Inflammatory macrophage treated with lipopolysaccharide for 4 hours (primary cell): ENCODE measurements at places on chromosomes 1 and 21.
A peak's percentile ranks its signal among the peaks of the same experiment; 100 is the strongest.

- peak; percentile 86 for DNase-seq
Measured at GRCh38 chr1:22025368-22026155, 24.1 kb downstream of the CELA3A start.

GRCh38 chr1:84701376-84701775 is 11.1 kb upstream of the SSX2IP start:
- DNase-seq: no peak

- no peak for DNase-seq
Measured at GRCh38 chr21:17646790-17647189, 34.1 kb upstream of the BTG3 start.

- no peak for DNase-seq
Measured at GRCh38 chr21:32356874-32357395, 35.9 kb downstream of the URB1 start.

- DNase-seq: peak; percentile 41
Measured at GRCh38 chr1:110196917-110197765, 13.0 kb upstream of the KCNC4 start.

- DNase-seq: no peak
Measured at GRCh38 chr1:92989936-92990583, 28.8 kb upstream of the DIPK1A start.

DNA sequence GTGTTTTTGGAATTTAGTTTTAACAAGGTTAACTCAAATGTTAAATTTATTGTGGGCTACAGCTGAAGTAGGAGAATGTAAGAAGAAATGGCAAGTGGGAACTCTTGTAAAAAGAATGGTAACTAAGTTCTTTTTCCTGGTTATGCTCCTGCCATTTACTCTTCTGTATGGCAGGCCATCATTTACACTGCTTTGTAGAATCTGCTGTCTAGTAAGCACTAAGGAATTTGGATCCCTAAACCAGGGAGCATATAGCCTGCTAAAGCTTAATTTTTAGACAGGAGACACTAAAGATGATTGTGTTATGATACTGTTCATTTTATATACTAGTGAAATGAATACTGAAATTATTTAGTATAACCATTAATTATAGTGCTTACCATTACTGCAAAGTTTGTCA is 85.3 kb downstream of the CAMTA1 start:
- DNase-seq: no peak

DNA sequence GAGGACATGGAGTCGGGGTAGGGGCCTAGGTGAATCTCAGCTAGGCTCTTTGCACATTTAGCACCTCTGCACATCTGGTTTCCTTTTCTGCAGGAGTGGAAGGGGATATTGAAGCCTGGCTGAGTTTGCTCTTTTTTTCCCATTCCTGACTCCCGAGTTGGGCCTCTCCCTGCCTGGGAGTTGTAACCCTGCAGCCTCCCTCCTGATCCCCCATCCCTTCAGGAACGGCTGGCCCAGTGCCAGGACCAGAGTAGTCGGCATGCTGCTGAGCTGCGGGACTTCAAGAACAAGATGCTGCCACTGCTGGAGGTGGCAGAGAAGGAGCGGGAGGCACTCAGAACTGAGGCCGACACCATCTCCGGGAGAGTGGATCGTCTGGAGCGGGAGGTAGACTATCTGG is 836 bp downstream of the OLFML3 start:
- no peak for DNase-seq

DNA sequence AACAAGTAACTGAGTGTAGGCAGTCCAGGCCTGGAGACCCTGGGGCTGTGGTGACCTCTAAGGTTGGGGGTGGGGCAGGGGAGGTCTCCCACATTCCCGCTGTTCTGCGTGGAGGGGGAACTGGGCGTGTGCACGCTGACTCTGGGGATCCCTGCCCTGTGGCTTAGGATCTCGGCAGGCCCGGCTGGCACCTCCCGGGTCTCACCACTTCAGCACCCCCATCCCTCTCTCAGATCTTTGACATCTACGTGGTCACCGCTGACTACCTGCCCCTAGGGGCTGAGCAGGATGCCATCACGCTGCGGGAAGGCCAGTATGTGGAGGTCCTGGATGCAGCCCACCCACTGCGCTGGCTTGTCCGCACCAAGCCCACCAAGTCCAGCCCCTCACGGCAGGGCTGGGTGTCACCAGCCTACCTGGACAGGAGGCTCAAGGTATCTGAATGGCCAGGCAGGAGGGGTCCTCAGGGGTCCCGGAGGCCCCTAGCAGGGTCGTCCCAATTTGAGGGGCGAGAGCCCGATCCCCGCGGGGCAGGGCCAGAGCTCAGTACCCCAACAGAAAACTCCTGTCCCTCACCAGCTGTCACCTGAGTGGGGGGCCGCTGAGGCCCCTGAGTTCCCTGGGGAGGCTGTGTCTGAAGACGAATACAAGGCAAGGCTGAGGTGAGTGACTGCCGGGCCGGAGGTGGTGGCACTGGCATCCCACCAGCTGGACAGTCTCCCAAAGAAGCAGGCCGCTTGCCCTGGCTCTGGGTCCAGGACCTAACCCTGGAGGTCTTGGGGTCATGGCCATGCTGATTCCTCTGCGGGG is 68.7 kb downstream of the TRIM11 start:
- DNase-seq: no peak

GRCh38 chr1:94792473-94793295 is 27.5 kb upstream of the SLC44A3 start:
- peak; percentile 96 for DNase-seq

GRCh38 chr1:32917521-32917920 is 16.3 kb upstream of the TMEM54 start:
- no peak for DNase-seq

- no peak for DNase-seq
Measured at GRCh38 chr1:195105773-195106172, 1502.5 kb downstream of the KCNT2 start.

DNA sequence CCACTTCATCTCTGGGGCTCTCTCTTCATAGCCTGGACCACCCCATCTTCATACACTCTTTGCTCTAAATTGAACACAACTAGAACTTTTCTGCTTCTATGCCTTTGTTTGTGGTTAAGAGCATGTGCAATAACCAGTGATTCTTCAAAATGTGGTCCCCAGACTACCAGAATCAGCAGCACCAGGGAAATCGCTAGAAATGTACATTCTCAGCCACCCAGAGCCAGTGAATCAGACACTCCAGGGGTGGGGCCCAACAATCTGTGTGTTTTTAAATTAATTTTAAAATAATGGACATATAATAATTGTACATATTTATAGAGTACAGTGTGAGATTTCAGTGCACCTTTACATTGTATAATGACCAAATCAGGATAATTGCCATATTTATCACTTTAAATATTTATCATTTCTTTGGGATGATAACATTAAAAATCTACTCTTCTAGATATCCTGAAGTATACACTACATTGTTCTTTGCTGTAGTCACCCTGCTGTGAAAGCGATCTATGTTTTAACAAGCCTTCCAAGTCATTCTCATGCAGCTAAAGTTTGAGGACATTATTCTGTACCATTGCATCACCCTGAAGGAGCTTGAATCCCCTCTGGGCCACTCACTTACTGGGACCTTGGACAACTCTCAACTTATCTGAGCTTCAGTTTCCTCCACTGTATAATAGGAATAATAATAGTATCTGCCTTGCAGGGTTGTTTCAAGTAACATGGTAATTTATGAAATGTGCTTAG is 10.8 kb downstream of the GRHL3 start:
- DNase-seq: no peak

DNA sequence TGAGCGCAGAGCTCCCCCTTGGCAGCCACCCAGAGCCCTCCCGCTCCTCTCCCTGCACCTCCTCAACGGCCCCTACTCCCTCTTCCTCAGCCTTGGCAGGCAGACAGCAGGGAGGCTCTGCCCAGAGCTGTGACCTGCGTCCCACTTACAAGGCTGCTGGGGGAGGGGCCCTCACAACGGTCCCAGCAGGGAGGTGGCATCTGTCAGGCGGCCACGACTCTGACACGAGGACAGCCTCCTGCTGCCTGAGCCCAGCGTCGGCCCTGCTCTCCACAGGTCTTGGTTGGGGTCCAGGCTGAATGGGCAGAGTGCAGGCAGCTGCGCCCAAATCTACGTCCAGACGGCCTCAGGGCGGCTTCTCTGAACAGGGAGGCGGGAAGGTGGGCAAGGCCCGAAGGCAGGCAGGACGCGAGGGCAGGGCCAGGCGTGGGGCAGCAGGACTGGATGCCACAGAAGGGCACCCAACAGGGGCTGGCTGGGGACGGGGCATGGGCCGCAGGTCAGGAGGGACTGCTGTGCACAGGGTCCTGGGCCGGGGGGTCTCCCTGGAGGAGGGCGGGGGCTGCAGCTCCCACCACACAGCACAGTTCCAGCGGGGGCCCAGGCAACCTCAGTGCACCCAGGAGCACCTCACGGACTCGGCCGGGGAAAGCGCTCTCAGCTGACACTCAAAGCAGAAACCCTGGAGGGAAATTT is 7.5 kb downstream of the SLC19A1 start:
- peak; percentile 13 for DNase-seq

- DNase-seq: no peak
Measured at GRCh38 chr1:23701310-23701709, 9.7 kb downstream of the RPL11 start.

- DNase-seq: peak; percentile 30
Measured at GRCh38 chr1:9589144-9589718, 520 bp downstream of the TMEM201 start.

DNA sequence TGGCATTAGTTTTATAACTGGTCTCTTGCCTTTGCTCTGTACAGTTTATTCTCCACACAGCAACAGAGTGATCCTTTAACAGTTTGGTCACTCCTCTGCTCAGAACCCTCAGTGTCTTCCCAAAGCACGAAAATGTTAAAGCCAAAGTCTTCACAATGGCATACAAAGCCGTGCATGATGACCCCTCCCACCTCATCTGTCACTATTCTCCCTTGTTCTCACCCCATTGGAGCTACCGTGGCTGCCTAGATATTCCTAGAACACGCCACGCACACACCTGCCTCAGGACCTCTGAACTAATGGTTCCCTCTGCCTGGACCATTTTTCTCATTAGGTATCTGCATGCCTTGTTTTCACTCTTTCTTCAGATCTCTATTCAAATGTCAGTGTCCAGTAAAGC is 8.6 kb upstream of the SEMA4A start:
- no peak for DNase-seq

GRCh38 chr1:56034222-56034621 is 545.1 kb downstream of the PLPP3 start:
- DNase-seq: no peak

- no peak for DNase-seq
Measured at GRCh38 chr1:119634016-119634415, 14.1 kb downstream of the ZNF697 start.

- DNase-seq: no peak
Measured at GRCh38 chr1:82091729-82092128, 291.0 kb downstream of the ADGRL2 start.

DNA sequence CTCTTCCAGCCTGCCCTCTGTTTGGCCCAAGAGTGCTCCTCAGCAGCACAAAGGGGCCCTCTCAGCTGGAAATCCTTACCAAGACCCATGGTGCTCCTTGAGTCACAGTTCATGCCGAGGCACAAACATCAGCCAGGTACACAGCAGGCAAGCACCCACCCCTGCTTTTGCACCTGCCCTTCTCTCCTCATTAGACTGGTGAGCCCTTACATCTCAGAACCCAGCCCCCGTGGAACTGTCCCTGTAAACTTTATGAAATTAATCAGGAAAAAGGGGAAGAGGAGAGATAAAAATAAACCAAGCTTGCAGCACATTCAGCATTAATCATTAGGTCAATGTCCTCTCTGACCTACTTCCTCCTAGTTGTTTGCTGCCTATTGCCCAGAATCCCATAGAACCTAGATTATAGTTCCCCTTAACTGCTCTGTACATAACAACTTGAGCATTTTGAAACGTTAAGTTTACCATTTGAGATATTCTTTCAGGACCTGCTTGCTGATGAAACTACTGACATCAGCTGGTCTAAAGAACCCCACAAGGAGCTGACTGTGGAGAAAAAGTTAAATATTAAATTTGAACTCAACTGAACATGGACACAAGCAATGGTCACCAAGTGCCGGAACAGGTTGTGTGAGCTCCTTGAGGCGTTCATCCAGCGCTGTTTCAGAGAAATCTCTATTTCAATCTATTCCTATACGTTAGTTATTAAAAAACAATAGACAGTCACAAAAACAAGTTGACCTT is 738.4 kb downstream of the MATN1 start:
- peak; percentile 85 for DNase-seq

GRCh38 chr1:1558591-1558990 is 16.1 kb downstream of the SSU72 start:
- DNase-seq: no peak

DNA sequence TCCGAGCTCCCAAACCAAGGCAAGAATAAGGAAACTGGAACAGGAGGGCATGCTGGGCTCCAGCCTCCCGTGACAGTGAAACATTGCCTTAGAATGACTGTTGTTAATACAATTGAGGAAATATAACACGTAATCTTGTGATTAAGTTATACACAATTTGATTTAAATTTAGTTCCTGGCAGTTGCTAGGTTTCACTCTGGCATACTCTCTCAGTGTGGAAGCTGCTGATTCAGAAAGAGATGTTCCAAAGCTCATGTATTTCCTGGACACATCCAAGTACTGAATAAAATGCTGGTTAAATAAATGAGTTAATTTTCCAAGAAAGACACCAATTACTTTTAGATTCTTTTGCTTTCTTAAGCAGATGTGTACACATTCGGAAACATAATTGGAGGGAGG is 176.1 kb downstream of the GRIK1 start:
- no peak for DNase-seq

GRCh38 chr1:234775477-234776246 is 165.7 kb upstream of the IRF2BP2 start:
- DNase-seq: peak; percentile 93

DNA sequence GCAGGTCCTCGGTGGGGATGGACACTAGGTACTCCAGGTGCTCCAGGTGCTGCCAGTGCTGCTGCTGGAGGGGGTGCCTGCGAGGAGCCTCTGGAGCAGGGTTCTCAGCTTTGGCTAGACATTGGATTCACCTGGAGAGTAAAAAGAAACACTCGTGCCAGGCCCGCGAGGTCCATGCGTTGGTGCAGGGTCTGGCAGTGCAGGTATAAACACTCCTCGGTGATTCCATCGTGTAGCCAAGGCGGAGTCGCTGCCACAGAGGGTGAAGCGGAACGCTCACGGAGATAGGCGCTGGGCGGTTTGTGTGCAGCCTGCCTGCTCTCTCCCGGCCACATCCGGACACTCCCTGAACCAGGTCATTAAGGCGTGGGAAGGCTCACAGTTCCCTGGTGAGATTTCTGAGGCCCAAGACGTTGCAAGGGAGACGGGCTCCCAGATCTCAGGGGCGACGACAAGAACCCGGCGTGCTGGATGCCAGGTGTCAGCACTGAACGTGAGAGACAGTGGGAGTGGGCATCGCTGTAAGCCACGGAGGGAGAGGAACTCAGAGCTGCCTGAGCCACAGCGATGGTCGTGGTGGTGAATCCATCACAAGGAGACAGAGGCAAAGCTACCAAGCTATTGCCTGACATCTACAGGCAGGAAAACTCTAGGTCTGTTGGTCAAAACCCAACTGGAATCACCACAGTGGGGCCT is 17.2 kb upstream of the SUMO3 start:
- DNase-seq: no peak

DNA sequence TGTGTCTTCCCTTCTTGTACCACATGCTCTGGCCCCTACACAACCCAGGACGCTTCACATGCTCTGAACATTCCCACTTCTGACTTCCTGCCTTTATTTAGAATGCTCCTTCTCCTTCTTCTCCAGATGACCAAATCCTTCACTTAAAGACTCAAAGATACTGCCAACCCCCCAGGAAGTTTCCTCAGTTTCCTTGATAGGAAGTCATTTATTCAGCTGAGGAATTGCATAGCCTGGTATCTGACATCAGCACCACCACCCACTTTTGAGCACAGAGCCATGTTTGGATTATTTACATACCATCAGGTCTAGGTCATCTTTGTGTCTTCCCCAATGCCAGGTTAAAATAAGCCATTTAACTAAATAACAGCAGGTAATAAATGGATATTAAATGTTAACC is 42.4 kb downstream of the GFI1 start:
- DNase-seq: no peak
